ENCODE measurements at places on chromosomes 11 and 22.
A peak's percentile ranks its signal among the peaks of the same experiment; 100 is the strongest.

DNA sequence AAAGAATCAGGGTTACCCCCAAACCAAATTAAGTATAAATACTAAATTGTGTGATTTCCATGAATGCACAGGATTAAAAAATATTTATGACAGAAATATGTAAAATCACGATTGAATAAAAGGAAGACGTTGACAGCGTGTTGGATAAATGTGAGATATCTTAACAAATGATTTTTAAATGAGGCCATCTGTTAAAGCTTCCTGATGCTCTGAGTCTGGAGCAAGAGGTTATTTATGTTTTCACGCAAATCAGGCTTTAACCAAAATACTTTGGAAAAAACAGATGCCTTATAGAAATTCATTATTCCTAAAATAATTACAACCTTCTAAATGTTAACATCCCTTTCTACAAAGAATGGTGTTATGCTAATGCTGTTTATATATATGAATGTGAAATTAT is 123.3 kb downstream of the PAX6 start:
- DNase-seq, result no peak

DNA sequence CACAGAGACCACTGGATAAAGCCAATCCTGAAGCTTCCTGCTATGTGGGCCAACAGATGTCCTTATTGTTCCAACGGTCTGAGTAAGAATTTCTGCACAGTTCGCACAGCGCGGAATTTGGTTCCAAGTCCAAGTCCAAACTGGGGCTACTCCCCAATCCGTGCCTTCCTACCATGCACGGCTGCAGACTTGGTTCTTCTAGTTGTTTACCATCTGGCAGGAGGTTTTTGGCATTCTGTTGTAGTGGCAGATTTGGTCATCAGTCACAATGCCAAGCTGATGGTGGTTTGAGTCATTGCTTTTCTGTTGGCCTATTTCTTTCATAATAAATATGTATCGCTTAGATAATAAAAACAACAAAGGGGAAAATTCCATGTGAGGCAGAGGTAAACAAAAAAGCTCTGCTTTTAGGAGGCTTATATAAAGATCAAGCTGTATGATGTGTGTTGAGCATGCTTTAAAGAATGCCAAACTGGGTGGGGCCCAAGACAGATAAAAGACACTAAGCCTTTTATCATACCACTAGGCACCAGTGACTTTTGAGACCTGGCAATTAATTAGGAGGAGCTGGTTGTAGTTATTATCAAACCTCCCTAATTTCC is 52.5 kb upstream of the SYN3 start:
- DNase-seq, result peak; percentile 37

DNA sequence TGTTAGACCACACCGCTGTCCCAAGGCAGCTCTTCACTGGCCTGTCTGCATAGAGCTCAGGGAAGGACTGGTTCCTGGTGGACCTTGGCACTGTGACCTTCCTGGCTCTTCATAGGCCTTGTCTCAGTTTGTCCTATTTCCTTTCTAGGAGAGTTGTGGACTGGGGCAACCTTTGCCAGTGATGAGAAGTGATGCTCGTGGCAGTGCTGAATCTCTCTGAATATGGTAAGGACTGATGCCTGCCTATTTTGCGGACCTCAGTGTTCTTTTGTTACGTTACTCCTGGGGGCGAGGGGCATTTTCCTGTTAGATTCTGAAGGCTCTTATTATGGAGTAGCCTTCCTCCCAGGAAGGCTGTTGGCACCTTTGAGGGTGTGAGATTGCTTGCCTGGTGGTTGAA is 24.2 kb downstream of the CABIN1 start:
- DNase-seq, result no peak

DNA sequence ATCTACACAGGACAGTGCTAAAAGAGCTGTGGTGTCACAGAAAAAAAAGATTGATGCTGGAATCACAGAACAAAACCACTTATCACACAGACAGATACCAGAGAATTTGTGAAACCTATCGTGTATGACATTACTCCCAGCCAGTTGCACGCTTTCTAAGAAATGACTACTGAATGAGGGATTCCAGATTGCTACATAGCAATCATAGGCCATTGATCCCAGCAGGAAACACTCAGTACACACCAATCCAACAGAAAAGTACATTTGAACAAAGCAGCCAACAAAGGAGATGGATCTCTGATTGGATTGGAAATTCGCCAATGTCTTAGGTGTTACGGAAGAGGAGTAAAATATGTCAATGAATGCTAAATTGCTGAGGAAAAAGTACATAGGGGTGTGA is 4.8 kb upstream of the OR8H1 start:
- DNase-seq, result no peak

GRCh38 chr11:67376873-67377808 is 3.7 kb upstream of the CLCF1 start:
- DNase-seq, result no peak

DNA sequence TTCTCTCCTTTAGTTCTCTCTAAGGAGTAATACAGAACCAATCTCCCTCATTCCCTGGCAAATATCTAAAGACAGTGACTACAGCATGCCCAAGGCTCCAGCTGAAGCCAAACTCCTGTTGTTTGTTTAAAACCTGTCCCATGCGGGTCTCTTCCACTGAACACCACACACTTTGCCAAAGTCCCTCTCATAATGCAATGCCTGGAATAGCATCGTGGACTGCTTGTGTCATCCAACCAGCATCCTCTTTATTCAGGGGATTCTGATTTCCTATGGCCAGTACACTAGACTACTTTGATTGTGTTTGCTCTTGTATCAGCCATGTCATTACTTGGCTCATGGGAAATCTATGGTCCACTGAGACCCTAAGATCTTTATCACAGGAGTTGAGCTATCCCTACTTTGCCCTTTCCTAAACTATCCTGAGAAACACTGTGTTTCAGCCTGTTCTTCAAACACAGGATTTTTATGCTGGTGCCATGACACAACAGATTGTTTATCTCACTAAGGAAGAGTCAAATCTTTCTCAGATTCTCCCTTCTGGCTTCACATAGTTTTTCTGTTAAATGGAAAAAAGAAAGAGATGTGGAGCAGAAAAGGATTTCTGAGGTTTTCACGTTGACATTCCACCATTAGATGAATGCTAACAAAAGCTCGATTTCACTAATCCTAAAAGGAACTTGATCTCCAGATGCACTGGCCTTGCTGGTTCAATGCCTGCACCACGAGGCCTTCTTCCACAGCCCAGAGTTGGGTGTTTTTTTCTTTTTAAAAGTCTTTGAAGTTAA is 15.9 kb upstream of the IRAG1 start:
- DNase-seq, result no peak

- DNase-seq, result no peak
Observed at GRCh38 chr11:35168671-35169070, 29.7 kb downstream of the CD44 start.

DNA sequence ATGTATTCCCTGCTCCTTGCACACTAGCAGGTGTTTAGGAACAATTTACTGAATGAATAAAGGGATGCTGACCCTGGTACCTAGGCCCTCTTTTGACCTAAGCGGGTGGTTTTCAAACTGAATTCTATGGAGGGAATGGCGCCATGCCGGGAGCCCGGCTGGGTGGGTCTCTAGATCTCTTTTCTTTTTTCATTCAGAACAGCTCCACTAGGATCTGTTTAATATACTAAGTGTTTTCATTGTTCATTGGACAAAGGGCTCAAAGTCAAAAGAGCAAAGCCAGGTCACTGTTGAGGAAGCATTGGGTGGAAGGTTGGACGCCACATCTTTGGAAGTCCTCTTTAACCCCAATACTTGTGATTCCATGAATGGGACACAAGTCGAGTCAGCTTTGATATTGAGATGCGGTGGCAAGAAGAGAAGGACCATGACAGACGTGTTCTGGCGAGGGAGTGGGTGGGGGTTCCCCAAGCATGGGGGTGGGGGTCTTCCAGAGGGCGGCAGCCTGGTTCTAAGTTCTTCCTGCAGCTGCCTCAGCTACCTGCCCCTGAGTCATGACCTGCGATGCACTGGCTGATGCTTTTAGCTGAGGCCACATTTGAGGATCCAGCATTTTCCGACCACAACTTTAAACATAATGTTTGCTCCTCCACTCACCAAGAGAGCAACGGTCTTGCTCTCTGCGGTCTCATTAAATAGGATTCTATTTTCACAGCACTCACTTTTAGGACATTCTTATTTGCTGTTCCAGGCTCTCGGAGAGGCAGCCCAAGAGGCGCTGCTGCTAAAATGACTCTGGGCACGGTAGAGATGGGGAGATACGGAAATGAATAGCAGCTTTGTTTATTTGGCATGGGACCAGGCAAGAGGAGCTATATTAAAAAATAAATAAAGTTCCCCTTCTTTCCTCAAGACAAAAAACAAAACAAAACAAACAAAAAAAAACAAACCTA is 100.6 kb downstream of the FBXO7 start:
- no peak for DNase-seq

- DNase-seq, result peak; percentile 34
Observed at GRCh38 chr22:35454416-35455054, 54.6 kb downstream of the MCM5 start.
